ENCODE measurements at places on chromosomes 6 and 20. TPM values are rescaled to one million over a fixed set of nuclear protein-coding genes. Genes with fewer than 3 reads are reported as not detected.

NUP43 gene
- 17.4 TPM for polyA plus RNA-seq

DNA sequence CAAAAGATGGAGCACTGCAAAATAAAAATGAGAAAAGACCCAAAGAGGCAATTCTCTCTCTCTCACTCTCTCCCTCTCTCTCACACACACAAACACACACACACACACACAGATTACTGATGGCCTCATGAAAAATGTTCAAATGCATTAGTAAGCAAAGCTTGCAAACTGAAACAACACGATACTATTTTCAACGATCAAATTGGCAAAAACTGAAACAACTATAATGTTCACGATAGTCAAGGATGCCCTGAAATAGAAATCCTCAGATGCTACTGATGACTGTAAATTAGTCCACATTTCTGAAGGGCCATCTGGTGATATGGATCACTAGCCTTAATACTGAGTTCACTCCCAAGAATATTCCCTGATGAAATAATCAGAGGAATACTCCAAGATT lies 100.8 kb downstream of the TRERF1 start:
- no peak for DNase-seq

GRCh38 chr6:168054765-168055560 lies 24.0 kb downstream of the FRMD1 start:
- DNase-seq: peak; percentile 75

GRCh38 chr6:150684714-150685459 lies 85.2 kb downstream of the PLEKHG1 start:
- peak; percentile 66 for DNase-seq

- no peak for DNase-seq
Measured at GRCh38 chr6:34515473-34516387, 40.4 kb downstream of the SPDEF start.

DNA sequence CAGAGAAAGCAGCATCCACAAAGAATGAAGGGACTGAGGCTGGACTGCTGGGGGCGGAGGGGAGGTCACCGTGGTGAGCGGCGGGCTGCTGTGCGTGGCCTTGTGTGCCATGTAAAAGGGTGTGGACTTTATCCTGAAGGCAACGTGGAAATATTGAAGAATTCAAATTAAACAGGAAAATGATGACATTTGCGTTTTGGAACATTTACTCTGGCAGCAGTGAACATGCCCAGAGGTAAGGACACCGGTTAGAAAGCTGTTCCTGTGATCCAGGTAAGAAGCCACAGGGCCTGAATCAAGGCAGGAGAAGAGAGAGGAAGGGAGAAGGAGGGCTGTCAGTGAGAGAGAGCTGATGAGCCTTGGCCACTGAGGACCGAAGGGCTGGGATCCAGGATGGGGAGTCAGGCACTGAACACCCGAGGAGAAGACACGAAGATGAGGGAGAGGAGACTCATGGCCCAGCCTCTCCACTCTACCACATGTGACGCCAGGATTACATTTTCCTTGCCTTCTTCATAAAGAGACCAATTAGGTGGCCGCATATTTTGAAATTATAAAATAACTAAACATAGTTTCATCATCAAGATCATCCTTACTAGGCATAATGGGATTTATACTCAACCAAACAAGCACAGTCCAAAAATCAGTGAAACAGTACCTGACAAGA lies 58.4 kb downstream of the TRAM2 start:
- DNase-seq: no peak

Measured in heart left ventricle (tissue), 16 donors.